ENCODE measurements at places on chromosomes 3 and 15. TPM values are rescaled to one million over a fixed set of nuclear protein-coding genes. Genes with fewer than 3 reads are reported as not detected.
A peak's percentile ranks its signal among the peaks of the same experiment; 100 is the strongest.

DNA sequence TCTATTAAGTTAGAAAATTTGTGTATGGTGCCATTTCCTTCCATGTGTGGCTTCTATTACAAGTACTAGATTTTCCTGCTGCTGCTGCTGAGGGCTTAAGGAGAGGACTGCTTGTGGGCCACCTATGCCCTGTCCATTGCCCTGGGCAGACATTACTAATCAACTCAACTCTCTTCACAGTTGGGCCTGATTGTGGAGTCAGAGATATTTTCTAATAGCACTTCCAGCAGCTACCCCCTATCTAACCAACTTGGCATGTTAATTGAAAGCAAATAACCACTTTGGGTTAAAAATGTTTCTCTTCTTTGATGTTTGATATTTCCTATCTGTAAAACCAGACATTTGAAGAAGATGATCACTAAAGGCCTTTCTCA is 242.0 kb downstream of the EDEM1 start:
- H3K36me3 ChIP-seq, result no peaks in the 10 kb centered on the region
- no peaks in the 10 kb centered on the region for H3K4me1 ChIP-seq
- no peak for DNase-seq
- no peak overlapping the region for H3K4me3 ChIP-seq
- H3K27ac ChIP-seq, result no peak overlapping the region

The GP5 gene
- 0.13 TPM for total RNA-seq

The CHRFAM7A gene
- total RNA-seq, result 3.3 TPM

DNA sequence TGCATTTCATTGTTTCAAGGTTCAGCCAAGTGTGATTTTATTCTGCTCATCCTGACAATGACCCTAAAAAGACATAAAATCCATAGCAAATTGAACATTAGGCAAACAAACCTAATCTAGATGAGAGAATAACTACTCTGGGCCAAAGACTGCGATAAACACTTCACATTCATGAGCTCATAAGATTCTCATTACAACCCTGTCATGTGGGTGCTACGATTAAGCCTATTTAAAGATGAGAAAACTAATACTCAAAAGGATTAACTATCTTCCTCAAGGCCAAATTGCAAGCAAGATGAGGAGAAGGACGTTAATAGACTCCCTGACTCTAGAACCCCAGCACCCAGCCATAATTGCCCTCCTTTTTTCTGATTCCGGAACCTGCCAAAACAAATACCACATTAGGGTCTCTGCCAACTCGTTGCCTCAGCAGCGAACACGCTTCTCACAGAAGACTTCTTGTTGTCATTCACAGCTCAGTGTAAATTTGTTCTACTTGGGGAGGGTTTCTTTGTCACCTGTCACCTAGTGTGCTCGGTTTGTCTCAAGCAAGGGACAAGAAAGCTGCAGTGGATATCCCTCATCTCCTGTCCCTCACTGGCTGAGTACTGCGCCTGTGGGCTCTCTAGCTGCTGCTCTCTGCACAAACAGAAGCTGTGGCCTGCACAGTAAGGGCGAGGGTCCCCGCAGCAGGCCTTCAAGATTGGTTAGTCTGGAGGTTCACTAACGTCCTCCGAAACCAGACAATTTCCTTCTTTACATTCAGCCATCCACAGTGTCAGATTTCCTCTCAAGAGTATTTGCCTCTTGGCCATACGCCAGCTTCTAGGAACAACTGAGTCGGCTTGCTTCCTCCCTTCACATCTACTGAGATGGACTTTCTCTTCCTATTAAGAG is 200.0 kb upstream of the UBE2E2 start:
- DNase-seq, result no peak
- no peaks in the 10 kb centered on the region for H3K36me3 ChIP-seq

DNA sequence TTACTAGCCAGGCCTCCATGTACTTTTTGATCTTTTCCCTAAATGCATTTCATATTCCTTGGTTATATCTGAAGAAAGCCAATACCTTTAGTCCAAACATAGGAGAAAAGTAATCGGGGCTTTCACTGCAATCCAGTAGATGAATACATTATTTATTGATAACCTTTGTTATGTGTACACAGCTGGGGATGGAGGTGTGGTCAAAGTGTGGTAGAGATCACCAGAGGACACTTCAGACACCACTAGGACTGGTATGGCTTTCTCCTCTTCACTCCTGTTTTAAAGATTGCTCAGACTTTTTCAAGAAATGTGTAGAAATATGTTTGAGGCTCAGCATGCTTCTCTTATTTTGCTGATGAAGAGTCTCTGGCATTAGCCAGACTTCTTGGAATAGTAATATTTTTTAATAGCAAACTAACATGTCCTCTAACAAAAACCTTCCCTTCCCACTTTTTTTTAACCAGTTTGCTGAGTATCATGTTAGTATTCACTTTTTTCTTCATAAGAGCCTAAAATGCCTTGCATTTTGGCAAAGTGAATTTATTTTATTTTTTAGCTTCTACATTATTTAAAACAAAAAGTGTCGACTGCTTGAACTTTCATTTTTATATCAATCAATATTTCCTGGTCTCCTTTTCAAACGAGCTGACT is 65.6 kb upstream of the MBNL1 start:
- H3K27me3 ChIP-seq, result no peaks in the 10 kb centered on the region
- H3K4me3 ChIP-seq, result no peak overlapping the region
- no peaks in the 10 kb centered on the region for H3K36me3 ChIP-seq
- H3K27ac ChIP-seq, result no peak overlapping the region

DNA sequence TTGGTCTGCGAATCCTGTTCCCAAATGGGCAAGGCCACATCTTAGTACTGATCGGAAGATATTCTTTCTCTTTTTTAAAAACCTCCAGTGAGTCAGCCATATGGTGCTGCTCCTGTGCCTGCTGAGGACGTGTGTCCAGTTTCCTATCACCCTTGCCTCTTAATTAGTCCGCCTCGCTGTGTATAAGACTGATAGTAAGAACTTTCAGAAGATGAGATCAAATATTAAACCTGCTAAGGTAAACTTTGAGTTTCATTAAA is 612 bp downstream of the UBA5 start:
- H3K27me3 ChIP-seq, result no peaks in the 10 kb centered on the region
- peak overlapping the region; percentile 96 for H3K4me3 ChIP-seq
- no peaks in the 10 kb centered on the region for H3K4me1 ChIP-seq
- no peaks in the 10 kb centered on the region for H3K36me3 ChIP-seq
- no peak overlapping the region for H3K27ac ChIP-seq
- DNase-seq, result no peak

The MOBP gene
- total RNA-seq, result 0.10 TPM

- H3K4me3 ChIP-seq, result no peak overlapping the region
- no peaks in the 10 kb centered on the region for H3K27me3 ChIP-seq
- DNase-seq, result no peak
- H3K36me3 ChIP-seq, result no peaks in the 10 kb centered on the region
- H3K27ac ChIP-seq, result no peak overlapping the region
Measured at GRCh38 chr3:159766563-159767185, 222.0 kb upstream of the IL12A start.
